ENCODE measurements at places on chromosomes 6 and 20.

DNA sequence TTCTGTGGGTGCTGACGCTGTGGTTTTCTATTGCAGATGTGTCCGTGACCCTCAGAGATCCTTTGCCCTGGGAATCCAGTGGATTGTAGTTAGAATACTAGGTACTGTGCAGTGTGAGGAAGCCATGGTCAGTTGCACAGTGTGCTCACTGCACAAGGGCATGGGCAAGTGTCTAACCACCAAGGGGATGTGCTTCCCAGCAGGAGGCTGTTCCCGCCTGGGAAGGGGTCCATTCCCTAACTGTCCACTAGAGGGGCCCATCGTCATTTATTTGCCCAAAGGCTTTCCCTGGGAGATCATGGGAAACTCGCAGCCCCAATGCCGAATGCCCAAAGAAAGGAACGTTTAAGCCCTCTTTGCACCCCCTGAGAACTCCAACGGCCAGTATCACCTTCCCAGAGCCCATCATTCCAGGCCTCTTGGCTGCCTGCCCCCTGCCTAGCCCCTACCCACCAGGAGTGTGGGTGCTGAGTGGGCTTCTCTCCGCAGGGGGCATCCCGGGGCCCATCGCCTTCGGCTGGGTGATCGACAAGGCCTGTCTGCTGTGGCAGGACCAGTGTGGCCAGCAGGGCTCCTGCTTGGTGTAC, 26.2 kb downstream of the SLCO4A1 start:
- DNase-seq: peak; percentile 78

GRCh38 chr6:34020807-34021553, 124.9 kb downstream of the GRM4 start:
- DNase-seq: peak; percentile 60

DNA sequence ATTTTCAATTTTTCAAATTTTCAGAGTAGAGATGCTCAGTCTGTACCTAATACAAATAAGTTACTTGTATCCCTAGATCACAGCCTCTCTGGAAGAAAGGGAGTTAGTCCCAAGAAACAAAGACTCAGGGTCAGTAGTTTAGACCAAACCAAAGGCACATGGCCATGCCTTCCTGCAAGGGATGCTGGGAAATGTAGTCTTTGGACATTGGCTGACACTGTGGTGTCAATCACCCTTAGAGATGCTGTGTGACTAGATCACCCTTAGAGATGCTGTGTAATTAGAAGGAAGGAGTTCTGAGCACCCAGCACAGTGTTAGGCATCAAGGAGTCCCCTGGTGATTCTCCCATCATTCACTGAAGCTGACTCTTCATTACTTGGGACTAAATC, 202.1 kb downstream of the NFATC2 start:
- no peak for DNase-seq

GRCh38 chr6:113190170-113190569, 667.0 kb upstream of the MARCKS start:
- DNase-seq: no peak

DNA sequence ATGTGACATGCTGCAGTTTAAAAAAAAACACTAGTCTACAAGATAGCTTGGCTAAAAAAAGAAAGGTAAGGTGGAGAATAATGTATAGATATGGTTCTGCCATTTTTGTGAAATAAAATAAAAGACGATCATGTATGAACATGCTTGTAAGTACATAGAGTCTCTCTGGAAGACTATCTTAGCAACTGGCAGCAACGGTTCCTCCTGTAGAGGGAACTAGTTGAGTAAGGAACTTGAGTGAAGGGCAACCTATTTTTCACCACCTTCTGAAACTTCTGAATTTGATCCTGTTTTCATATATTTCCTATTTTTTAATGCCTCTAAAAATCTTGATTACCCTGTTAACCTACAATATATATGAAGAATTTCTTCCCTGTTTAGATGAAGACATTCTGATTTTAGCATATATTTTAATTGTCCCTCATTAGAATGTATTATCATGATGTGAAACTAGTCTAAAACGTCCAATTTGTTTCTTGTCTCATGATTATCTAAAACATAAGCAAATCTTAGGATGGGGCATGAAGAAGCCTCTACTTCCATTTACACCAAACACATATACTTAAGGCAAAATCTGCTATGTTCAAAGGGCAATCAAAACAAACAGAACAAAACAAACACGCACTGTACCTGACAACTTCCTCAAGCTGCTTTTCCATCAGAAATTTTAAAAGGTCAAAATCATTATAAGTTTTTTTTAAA, 202.5 kb downstream of the ISM1 start:
- DNase-seq: no peak

- no peak for DNase-seq
Observed at GRCh38 chr6:23388086-23388783, 737.8 kb upstream of the NRSN1 start.

GRCh38 chr6:113464960-113465359, 392.2 kb upstream of the MARCKS start:
- no peak for DNase-seq

GRCh38 chr6:116003668-116004067, 57.0 kb downstream of the FRK start:
- no peak for DNase-seq

GRCh38 chr20:45701873-45702272, at the start of gene WFDC13:
TSS of gene WFDC13 (plus strand) at chr20:45702038. CDS start at chr20:45702124, 86 bp downstream.
- no peak for DNase-seq

DNA sequence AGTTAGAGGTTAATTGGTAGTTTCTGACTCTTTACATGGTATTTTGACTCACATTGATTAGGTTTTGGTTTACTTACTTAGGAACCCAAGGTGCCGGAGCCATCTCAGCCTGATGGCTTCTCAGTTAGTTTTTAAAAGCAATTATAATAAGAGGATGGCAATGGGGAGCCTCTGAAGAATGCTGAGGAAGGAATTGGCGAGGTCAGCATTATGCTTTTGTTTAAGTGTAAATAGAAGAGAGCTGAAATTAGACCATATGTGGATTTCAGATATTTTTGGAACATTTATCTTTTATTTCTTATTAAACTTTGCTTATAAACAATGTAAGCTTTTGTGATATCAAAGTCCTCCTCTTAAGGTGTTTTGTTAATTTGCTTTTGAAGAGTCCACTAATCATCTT, 77.8 kb downstream of the PLCB4 start:
- DNase-seq: no peak

GRCh38 chr20:54364365-54364764, 111.0 kb upstream of the DOK5 start:
- DNase-seq: no peak

GRCh38 chr20:43665466-43666176, 1.3 kb upstream of the MYBL2 start:
- DNase-seq: no peak

- DNase-seq: no peak
Observed at GRCh38 chr20:40008177-40008576, 680.9 kb downstream of the MAFB start.

DNA sequence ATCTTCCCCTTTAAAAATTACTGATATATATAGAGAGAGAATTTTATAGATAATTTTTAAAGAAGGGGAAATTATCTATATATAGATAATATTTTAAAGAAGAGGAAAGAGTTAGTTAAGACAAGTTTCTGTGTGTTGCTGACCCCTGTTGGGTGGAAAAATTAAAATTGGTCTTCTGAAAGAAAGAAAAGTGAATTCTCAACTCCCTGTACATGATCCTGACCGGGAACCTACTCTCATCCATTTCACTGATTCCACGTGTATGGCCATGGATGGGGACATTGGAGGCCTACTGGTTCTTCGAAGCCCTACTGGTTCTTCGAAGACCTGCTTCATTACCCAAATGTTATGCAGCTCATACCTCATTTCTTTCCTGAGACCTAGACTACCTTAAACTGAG, 53.0 kb upstream of the TCF21 start:
- peak; percentile 1 for DNase-seq

GRCh38 chr20:54355631-54356280, 119.6 kb upstream of the DOK5 start:
- DNase-seq: peak; percentile 87

DNA sequence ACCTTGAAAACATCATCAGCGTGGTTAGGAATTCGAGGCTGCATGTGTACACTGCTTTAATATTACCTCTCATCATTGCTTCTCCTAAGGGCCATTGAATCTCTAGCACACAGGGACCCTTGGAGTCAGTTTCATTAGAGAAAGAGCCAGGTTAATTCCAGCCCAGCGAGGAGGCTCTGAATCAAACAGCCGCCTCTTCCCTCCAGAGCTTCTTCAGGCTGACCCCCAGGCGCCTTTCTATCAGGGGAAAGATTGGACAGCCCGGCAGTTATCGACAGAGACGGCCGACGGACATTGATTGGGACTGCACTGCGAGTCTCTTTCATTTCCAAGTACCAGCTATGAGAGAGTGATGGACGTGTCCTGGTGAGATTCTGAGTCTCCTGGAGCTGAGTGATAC, 159.2 kb downstream of the ANKRD60 start:
- no peak for DNase-seq

DNA sequence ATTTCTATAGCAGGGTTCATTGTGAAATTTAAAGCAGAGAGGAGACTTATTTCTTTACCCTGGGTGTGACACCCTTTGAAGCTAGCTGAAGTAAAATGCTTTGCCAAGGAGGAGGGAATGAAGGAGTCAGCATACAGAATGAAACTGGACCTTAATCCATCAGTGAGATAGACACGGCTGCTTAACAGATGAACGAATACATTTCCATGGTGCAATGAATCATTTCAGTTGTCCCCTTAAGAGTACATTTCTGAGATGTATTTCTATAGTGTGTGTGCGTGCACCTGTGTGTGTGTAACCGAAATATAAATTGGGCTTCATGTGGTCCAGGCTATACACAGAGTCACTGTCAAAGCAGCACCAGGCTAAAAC, 73.8 kb upstream of the CD93 start:
- no peak for DNase-seq

DNA sequence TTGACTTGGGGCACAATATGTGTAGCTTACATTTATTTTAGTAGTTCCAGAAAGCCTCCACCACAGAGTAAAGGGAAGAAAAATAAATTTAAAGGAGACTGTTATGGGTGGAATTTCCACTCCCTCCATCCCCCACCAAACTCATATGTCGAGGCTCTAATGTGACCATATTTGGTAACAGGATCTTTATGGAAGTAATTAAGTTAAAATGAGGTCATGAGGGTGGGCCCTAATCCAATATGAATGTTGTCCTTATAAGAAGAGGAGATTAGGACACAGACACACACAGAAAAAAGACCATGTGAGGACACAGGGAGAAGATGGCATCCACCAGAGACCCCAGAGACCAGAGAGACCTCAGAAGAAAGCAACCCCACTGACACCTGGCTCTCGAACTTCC, 189.7 kb downstream of the EDN1 start:
- no peak for DNase-seq

GRCh38 chr6:165685302-165685701, 22.3 kb upstream of the PDE10A start:
- DNase-seq: no peak

DNA sequence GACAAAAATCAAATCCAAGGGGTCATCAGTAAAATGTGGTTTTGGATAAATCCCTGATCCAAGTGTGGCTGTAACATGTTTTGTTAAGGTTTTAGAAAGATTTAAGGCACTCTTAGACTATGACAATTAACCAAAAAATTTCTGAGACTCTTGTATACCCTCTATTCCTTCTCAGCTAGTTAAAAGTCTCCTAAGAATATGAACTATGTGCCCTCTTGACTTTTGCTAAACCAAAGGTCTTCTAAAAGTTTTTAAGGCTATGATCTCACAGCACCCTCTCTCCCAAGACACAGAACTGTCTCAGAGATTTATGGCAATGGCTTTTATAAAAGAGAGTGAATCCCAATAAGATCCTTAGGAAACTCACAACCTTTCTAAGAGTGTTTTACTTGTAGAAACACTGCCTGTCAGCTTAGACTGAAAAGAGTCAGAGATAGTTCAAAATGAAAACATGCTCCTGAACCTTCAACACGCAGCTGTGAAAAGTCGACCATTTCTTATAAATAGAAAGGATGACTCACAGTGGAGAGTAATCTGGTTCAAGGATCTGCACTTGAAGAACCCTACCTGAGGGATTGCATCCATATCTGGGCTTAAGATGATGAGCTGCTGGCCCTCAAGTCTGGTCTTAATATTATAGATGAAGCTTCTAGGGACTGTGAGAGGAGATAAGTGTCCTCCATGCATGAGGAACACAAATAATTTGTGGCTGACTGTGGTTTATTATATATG, 388.4 kb upstream of the GJE1 start:
- no peak for DNase-seq

DNA sequence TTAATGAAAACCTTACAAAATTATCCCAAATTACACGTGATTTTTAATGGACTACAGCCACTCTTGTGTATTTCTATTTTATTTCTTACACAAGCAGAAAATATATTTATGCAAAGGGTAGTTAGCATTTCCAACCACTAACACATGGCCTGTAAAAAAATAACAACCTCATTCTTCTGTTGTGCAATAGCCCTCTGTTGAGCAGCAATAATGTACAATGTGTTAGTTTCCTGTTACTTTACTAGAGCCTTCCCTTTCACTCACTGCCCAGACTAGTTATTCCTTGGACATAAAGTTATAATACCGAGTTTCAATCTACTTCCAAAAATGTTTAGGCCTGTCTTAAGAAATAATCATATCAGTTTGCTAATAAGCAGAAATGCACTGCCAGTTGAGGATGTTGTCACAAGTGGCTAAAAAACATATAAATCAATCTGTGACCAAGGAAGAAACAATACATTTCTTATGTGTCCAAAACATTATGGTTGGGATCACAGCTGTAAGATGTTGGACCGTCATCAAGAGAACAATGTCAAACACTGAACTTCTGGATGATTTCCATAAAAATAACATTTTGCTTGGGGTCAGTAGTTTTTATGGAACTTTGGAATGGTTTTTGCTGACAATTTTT, 73.6 kb upstream of the RNF146 start:
- no peak for DNase-seq

DNA sequence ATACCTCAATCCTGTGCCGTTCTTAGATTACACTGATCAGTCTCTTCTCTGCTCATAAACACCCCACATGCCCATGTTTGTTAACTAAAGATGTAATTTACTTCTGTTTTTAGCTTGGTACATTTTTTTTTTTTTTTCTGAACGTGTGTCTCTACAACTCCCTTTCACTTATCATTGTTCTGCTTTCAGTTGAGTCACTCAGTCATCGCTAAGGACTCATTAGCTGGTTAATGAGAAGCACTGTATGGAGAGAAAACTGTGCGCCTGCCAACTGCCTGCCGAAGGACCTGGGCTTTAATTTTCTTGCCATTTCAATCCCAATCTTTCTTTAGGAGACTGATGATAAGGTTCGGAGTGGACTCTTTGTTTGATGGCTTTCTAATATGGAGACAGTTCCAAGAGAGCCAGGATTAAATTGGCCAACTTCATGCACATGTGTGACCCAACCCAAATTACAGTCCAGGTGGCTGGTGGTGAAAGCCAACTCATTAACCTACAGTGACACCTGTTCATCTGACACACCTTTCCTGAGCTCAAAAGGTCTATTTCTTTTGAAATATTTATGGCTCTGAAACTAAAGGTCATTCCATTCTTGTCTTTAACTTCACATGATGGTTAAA, 334.1 kb downstream of the BCKDHB start:
- peak; percentile 10 for DNase-seq

Data from NCI-H1694 treated with DMSO at 0.1 percent for 48 hours (cell line).